Endothelial cell of umbilical vein (primary cell): ENCODE measurements at places on chromosomes 1 and 21. TPM values are rescaled to one million over a fixed set of nuclear protein-coding genes. Genes with fewer than 3 reads are reported as not detected.

DNA sequence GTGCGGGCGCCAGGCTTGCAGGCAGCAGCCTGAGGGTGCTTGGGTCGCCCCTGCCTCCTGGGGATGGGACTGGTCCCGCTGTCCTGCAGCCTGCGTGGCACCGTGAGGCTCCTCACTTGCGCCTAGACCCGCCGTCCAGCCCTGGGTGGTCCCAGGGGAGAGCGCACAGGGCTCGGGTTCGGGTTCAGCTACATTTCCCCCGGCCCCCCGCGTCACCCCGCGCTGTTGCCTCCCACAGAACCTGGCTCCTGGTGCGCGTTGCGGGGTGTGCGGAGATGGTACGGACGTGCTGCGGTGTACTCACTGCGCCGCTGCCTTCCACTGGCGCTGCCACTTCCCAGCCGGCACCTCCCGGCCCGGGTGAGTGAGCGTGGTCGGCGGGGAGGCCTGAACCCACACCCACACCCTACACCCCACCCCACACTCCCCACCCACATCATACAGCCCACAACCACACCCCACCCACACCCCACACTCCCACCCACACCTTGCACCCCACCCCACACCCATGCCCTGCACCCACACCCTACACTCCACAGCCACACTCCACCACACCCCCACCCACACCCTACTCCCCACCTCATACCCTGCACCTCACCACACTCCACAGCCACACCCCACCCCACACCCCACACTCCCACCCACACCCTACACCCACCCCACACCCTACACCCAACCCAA, 6.2 kb upstream of the PFKL start:
- no peak for DNase-seq

- no peak for DNase-seq
These were observed 77.2 kb downstream of the NRIP1 start for GRCh38 chr21:14987370-14988170.

DNA sequence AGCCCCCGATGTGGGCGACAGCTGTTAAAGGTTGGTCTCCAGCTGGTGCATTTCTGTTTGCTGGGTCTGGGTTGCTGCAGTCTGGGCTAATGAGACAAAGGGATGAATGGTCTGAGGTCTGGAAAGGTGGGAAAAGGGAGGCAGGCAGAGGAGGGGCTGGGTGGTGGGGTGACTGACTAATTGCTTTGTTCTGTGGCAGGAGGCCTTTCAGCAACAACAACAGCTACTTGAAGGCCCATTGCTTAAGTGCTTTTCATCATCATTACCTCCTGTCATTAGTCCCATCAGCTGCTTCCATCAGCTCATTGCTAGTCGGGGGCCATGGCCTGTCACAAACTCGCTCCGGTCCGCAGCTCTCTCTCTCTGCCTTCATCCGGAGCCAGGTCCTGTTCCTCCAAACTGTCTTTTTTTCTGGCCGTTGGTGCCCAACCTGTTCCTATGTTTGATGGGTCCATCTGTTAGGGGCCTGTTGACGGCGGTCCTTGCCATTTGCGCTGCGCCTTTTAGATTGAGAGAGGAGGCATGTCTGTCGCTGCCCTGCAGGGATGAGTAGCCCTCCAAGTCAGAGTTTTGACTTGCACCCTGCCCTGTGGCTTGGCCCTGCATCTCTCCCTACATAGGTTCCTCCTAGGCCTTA, 105.6 kb upstream of the PLXNA2 start:
- no peak for DNase-seq

GRCh38 chr1:116460261-116460660, 87.2 kb downstream of the ATP1A1 start:
- DNase-seq: no peak

The CORT gene
- not detected in 2 replicates for total RNA-seq
